A549 treated with GW870086 at 1 μM for 4 hours (cell line): ENCODE measurements at places on chromosomes 5 and 9. TPM values are rescaled to one million over a fixed set of nuclear protein-coding genes. Genes with fewer than 3 reads are reported as not detected.

Gene FREM1
- total RNA-seq, result not detected in 5 replicates

Gene SMC2
- total RNA-seq, result 17.5 to 25.4 TPM (median 22.8 TPM) in 5 replicates

Gene TAF11L10
- not detected in 5 replicates for total RNA-seq

Gene UNC13B
- total RNA-seq, result 8.6 to 11.2 TPM (median 10.1 TPM) in 5 replicates

Gene GPR150
- total RNA-seq, result 0.08 to 0.27 TPM (median 0.21 TPM) in 3 of 5 replicates, not detected in the others
